ENCODE measurements at places on chromosomes 4 and X. TPM values are rescaled to one million over a fixed set of nuclear protein-coding genes. Genes with fewer than 3 reads are reported as not detected.

The SPIN2B gene
- total RNA-seq, result 12.7 TPM

The KLB gene
- not detected for total RNA-seq

The SSX2 gene
- total RNA-seq, result not detected

The LDB2 gene
- not detected for total RNA-seq

The CHIC2 gene
- 14.0 TPM for total RNA-seq

The ETDB gene
- total RNA-seq, result not detected

The BCOR gene
- total RNA-seq, result 57.1 TPM

The TEX13D gene
- total RNA-seq, result not detected

The TNIP2 gene
- 47.0 TPM for total RNA-seq

The PRR32 gene
- total RNA-seq, result not detected

The PFKFB1 gene
- 0.27 TPM for total RNA-seq

The EDNRA gene
- total RNA-seq, result not detected

The DCAF12L2 gene
- total RNA-seq, result not detected

The MSX1 gene
- total RNA-seq, result not detected

The FAM53A gene
- total RNA-seq, result 0.95 TPM

The MMRN1 gene
- 0.95 TPM for total RNA-seq

The HSD17B11 gene
- total RNA-seq, result 27.8 TPM

The NCAPG gene
- total RNA-seq, result 64.0 TPM

The BRCC3 gene
- 30.3 TPM for total RNA-seq

The PDLIM3 gene
- not detected for total RNA-seq

The AMBN gene
- total RNA-seq, result not detected

The FAM47B gene
- total RNA-seq, result not detected

The BEND4 gene
- total RNA-seq, result 0.05 TPM

The HDAC6 gene
- total RNA-seq, result 92.1 TPM

The NDNF gene
- not detected for total RNA-seq

The PIR gene
- 5.8 TPM for total RNA-seq

The NLGN3 gene
- total RNA-seq, result 1.3 TPM

The ARMCX2 gene
- total RNA-seq, result 3.1 TPM

The TGIF2LX gene
- total RNA-seq, result not detected

The EDA gene
- total RNA-seq, result 0.25 TPM

The SPATA4 gene
- not detected for total RNA-seq

The MAD2L1 gene
- total RNA-seq, result 61.1 TPM

The SERTM2 gene
- not detected for total RNA-seq

The FAM184B gene
- total RNA-seq, result not detected

The CDX4 gene
- not detected for total RNA-seq

The TMEM156 gene
- 20.5 TPM for total RNA-seq

The RENBP gene
- 10.6 TPM for total RNA-seq

The RBM47 gene
- 3.8 TPM for total RNA-seq

The P2RY4 gene
- 0.20 TPM for total RNA-seq

The PDE6B gene
- total RNA-seq, result 13.5 TPM

The IL2 gene
- total RNA-seq, result 0.75 TPM

The CYLC1 gene
- total RNA-seq, result not detected

The PIN4 gene
- total RNA-seq, result 16.1 TPM

The BCORL1 gene
- total RNA-seq, result 7.4 TPM

The MAGEA11 gene
- total RNA-seq, result not detected

The PABPC1L2A gene
- not detected for total RNA-seq

The GYPE gene
- 0.32 TPM for total RNA-seq

The XAGE1A gene
- not detected for total RNA-seq

The FAM133A gene
- total RNA-seq, result not detected

The VEGFC gene
- 0.34 TPM for total RNA-seq

The APBB2 gene
- 0.55 TPM for total RNA-seq

The CXorf49 gene
- total RNA-seq, result not detected

The CXCL11 gene
- 0.48 TPM for total RNA-seq

The GYG2 gene
- total RNA-seq, result not detected

The ANAPC10 gene
- 25.3 TPM for total RNA-seq

The NPY1R gene
- total RNA-seq, result not detected

The DNAAF6 gene
- not detected for total RNA-seq

The KIAA1210 gene
- total RNA-seq, result not detected

Measured in T-helper 2 cell treated with Interferon-gamma antibody and Interleukin-4, amounts not matched to agents 100 ng/mL and 5 ng/mL, for 36 hours (primary cell).